ENCODE measurements at places on chromosomes 11 and 22.

DNA sequence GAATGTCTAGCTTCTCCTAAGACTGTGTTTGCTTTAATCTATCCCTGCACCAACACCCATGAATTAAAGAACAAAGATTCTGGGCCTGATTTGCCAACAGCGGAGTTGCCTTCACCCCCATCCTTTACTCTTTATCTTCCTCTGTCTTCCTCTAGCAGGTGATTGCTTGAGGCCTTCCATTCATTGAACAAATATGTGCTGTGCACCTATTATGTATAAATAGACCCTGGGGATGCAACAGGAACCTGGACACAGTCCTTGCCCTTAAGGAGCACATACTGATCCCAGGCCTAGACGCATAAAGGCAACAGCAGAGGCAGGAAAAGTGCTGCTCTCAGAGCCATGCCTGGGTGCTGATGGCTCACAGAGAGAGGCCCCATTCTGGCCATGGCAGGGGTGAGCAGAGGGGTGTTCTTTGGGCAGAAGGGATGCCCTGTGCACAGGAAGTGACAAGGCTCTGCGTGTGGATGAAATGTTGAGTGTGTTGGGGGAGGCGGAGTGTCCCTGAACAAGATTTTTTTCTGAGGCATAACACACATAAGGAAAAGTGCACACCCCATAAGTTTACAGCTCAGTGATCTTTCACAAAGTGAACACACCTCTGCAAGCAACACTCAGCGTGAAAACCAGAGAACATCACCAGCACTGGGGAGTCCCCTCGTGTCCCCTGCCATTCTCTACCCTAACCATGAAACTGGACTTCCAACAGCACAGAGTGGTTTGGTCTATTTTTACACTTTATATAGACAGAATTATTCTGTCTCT is 145.9 kb downstream of the GRIK4 start:
- no peak overlapping the region for H3K27ac ChIP-seq
- no peak for DNase-seq
- H3K36me3 ChIP-seq, result no peaks in the 10 kb centered on the region
- H3K27me3 ChIP-seq, result peaks cover 2% of the 10 kb centered on the region
- H3K4me3 ChIP-seq, result no peak overlapping the region

GRCh38 chr11:26767060-26767459 is 45.2 kb upstream of the SLC5A12 start:
- H3K27ac ChIP-seq, result no peak overlapping the region
- DNase-seq, result no peak
- H3K4me1 ChIP-seq, result no peaks in the 10 kb centered on the region
- no peak overlapping the region for H3K4me3 ChIP-seq

DNA sequence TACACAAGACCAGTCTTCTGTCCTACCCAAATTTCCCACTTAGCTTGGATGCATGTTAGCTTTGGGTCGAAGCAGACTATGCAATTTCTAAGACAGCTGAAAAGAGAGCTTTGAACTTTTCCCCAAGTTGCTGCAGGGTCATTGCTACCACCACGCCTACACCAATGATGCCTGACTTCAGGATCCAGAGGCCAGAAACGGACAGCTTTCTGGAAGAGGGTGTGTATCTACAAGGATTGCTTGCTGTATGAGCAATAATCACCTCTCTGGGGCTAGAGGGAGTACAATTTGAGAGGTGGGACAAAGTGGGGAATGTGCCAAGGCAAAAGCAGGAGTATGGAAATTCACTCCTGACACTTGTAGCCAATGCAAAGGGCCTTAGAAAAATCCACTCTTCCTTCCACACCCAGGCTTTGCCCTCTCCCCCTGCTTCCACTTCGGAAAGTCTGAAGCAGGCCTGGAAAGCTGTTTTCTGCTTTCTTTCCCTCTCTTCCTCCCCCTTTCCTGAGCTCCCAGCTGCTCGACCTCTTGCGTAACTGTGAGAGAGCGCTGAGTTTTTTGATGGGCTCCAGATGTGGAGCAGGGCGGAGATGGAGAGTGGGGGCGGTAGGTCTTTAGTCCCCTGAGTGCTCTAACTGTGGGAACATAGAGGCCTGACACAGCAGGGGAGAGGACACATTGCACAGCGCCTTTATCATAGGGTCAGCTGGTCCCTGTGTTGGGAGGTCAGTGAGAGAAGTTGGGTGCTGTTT is 2.1 kb upstream of the PHLDB1 start:
- DNase-seq, result no peak
- H3K36me3 ChIP-seq, result peaks cover 20% of the 10 kb centered on the region
- no peak overlapping the region for H3K27ac ChIP-seq
- peaks cover 21% of the 10 kb centered on the region for H3K27me3 ChIP-seq
- H3K4me3 ChIP-seq, result no peak overlapping the region

- peaks cover 19% of the 10 kb centered on the region for H3K4me1 ChIP-seq
- no peak overlapping the region for H3K27ac ChIP-seq
- DNase-seq, result no peak
- H3K36me3 ChIP-seq, result no peaks in the 10 kb centered on the region
- H3K27me3 ChIP-seq, result peaks cover 39% of the 10 kb centered on the region
Measured at GRCh38 chr11:34363363-34364084, 5.7 kb upstream of the ABTB2 start.

- DNase-seq, result no peak
- H3K4me1 ChIP-seq, result peaks cover 29% of the 10 kb centered on the region
- no peaks in the 10 kb centered on the region for H3K27me3 ChIP-seq
- H3K4me3 ChIP-seq, result no peak overlapping the region
- H3K27ac ChIP-seq, result no peak overlapping the region
Measured at GRCh38 chr11:45811109-45811435, 6.1 kb downstream of the SLC35C1 start.

DNA sequence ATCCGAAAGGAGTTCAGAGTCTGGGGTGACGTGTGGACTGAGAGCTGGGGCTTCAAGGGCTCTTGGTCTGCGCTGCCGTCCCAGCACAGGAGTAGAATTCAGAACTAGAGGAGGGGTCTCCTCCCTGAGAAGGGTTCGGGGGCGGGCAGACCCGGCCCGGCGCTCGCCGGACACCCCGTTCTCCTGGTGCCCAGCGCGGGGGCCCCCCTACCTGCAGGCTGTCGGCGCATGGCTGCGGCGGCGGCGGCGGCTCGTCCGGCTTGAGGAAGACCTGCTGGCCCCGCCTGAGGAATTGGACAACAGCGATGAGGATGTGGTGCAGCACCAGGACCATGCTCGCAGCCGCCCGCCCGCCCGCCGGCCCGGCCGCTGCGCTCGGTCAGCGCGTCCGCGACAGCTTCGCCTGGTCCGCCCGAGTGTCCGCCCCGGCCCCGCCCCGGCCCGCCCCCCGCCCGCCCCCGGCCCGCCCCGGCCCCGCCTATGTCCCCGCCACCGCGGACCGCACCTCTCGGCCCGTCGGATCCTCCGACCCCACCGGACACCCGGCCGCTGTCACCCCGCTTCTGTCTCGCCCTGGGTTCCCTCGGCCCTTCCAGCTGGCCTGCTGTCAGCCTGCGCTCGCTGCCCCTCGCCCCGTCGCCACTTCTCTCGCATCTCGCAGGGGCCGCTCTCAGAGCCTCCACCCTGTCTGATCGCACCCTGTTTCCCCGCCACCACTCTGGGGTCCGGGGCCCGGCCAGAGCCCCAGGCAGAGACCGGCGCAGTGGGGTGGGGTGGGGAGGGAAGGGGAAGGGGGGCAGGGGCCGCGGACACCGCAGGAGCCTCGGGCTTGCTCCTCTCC is 32.0 kb downstream of the PDE2A start:
- peaks cover 10% of the 10 kb centered on the region for H3K27me3 ChIP-seq
- H3K27ac ChIP-seq, result no peak overlapping the region
- no peak for DNase-seq
- peak overlapping the region; percentile 33 for H3K4me3 ChIP-seq

DNA sequence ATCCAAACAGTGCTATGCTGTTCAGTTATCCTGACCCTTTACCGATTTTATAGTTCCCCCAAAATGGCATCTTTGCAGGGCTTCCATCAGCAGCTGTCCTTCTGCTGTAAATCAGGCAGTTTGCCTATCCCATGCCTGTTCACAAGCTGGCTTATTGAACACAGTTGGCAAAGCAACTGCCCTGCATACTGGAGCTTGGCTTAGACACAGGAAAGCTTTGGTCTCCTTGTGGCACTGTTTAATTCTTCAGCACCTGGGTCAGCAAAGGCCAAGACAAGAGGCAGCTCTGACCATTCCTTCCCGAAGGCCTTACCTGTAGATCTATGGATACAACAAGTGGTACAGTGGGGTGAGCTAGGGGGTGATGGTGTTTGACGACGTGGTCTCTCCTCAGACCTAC is 32.2 kb downstream of the TSPAN18 start:
- no peak overlapping the region for H3K4me3 ChIP-seq
- H3K27ac ChIP-seq, result no peak overlapping the region
- no peaks in the 10 kb centered on the region for H3K36me3 ChIP-seq
- no peak for DNase-seq

DNA sequence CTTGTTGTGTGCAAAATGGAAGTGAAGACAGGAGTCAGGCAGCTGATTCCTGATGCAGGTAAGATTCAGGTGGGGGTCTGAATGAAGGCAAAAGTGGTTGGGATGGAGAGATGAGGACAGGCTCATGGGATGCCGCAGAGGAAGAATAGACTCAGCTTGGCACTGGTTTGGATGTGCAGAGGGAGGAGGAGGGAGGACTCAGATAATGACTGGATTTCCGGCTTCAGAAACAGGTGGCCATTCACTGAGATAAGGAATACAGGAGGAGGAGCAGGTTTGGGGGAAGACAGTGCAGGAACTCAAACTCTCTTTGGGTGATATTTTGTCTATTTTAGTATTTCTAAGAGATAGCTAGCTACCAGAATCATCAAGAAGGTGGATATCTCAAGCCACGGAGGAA is 19.2 kb downstream of the RASSF10 start:
- no peaks in the 10 kb centered on the region for H3K4me1 ChIP-seq
- no peak overlapping the region for H3K27ac ChIP-seq
- no peak for DNase-seq
- no peaks in the 10 kb centered on the region for H3K36me3 ChIP-seq

DNA sequence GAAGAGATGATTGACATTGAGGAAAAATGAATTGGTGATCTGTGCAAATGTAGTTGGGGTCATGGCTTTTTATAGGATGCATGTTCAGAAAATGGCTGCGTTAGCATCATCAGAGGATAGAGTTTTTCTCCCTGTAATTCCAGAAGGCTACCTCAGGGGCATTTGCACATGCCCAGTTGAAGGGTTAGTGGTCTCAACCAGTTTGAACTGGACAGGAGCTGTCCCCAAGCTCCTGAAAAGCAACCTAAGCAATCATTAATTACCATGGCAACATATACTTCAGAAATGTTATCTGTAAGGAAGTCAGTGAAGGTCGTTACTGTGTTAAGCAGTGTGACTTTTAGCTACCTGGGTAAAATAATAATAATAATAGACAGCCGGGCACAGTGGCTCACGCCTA is 29.3 kb downstream of the TUG1 start:
- no peaks in the 10 kb centered on the region for H3K36me3 ChIP-seq
- H3K27ac ChIP-seq, result no peak overlapping the region
- DNase-seq, result no peak
- H3K27me3 ChIP-seq, result no peaks in the 10 kb centered on the region

GRCh38 chr22:24962094-24962493 is 9.6 kb downstream of the KIAA1671 start:
- no peak overlapping the region for H3K27ac ChIP-seq
- no peaks in the 10 kb centered on the region for H3K36me3 ChIP-seq
- H3K4me3 ChIP-seq, result no peak overlapping the region
- H3K27me3 ChIP-seq, result peaks cover 5% of the 10 kb centered on the region
- DNase-seq, result no peak
- no peaks in the 10 kb centered on the region for H3K4me1 ChIP-seq

DNA sequence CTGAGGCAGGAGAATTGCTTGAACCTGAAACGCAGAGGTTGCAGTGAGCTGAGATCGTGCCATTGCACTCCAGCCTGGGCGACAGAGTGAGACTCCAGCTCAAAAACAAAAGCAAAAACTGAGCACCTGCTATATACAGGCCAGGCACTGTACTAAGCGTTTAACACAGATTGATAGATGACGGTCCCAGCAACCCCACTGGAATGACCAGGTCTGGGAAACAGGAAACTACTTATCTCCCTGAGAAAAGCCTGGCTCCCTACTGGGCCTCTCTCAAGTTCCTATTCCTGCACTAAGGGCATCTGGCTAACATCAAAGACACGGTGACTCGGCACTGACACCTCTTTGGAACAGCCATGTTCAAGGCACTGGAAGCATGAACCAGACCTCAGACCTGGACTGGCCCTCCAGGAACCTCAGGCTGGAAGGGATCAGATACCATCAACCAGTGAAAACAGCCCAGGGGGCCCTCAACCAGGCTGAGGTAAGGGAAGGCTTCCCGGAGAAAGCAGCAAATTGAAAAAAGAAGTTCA is 16.6 kb downstream of the ARAP1 start:
- DNase-seq, result no peak
- H3K4me3 ChIP-seq, result no peak overlapping the region
- H3K27me3 ChIP-seq, result no peaks in the 10 kb centered on the region
- H3K4me1 ChIP-seq, result peaks cover 35% of the 10 kb centered on the region
- H3K36me3 ChIP-seq, result peaks cover 16% of the 10 kb centered on the region
- H3K27ac ChIP-seq, result peak overlapping the region; percentile 28

GRCh38 chr22:17896586-17896985 is 122.3 kb upstream of the BID start:
- H3K27me3 ChIP-seq, result no peaks in the 10 kb centered on the region
- H3K36me3 ChIP-seq, result peaks cover 19% of the 10 kb centered on the region
- H3K27ac ChIP-seq, result no peak overlapping the region
- no peak overlapping the region for H3K4me3 ChIP-seq
- no peaks in the 10 kb centered on the region for H3K4me1 ChIP-seq
- DNase-seq, result no peak

DNA sequence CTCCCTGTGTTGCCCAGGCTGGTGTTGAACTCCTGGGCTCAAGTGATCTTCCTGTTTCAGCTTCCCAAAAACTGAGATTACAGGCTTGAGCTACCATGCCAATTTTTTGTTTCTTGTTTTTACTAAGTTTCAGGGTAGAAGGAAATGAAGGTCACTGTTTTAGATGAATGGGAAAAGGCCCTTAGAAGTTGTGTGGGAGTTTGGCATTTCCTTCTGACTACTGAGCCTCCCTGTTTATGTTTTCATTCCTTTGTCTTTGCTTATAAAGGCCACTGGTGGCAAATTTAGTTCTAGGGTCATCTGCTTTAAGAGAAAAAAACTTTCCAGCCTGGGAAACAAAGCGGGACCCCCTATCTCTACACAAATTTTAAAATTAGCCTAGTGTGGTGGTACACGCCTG is 22.1 kb downstream of the SRPRA start:
- H3K27me3 ChIP-seq, result no peaks in the 10 kb centered on the region
- DNase-seq, result no peak
- H3K4me1 ChIP-seq, result no peaks in the 10 kb centered on the region

DNA sequence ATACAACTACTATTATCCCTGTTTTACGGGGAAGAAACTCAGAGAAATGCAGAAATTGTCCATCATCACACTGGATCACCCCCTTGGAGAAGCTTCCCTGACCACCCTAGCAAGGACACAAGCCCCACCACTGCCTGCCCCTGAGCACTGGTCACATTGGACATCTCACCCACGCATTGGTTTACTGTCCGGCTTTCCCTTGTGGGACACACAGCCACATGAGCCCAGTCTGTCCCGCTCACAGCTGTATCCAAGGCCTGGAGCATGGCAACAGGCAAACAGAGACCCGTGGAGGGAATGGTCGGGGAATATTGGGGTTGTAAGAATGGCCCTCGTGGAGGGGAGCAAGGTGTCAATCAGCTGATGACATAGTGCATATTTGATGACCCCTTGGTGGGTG is 42.7 kb upstream of the FGF3 start:
- no peak overlapping the region for H3K4me3 ChIP-seq
- H3K36me3 ChIP-seq, result no peaks in the 10 kb centered on the region
- no peak overlapping the region for H3K27ac ChIP-seq
- no peaks in the 10 kb centered on the region for H3K4me1 ChIP-seq
- no peak for DNase-seq

GRCh38 chr11:96341211-96342013 is 1.6 kb downstream of the MAML2 start:
- no peaks in the 10 kb centered on the region for H3K27me3 ChIP-seq
- H3K27ac ChIP-seq, result peak overlapping the region; percentile 92
- H3K4me3 ChIP-seq, result peak overlapping the region; percentile 97
- peaks cover 45% of the 10 kb centered on the region for H3K4me1 ChIP-seq
- peak; percentile 63 for DNase-seq
- H3K36me3 ChIP-seq, result peaks cover 11% of the 10 kb centered on the region

Measured in activated T-helper 2 cell treated with anti-CD3 and anti-CD28 coated beads, Interferon-gamma antibody, Interleukin-2, Interleukin-4, amounts not matched to agents 10 μg/mL and 5 μg/mL and 100 μg/mL, durations not matched to agents 14 hours and 24 hours and 36 hours (primary cell).